ENCODE measurements at places on chromosomes 7 and 10.
A peak's percentile ranks its signal among the peaks of the same experiment; 100 is the strongest.

DNA sequence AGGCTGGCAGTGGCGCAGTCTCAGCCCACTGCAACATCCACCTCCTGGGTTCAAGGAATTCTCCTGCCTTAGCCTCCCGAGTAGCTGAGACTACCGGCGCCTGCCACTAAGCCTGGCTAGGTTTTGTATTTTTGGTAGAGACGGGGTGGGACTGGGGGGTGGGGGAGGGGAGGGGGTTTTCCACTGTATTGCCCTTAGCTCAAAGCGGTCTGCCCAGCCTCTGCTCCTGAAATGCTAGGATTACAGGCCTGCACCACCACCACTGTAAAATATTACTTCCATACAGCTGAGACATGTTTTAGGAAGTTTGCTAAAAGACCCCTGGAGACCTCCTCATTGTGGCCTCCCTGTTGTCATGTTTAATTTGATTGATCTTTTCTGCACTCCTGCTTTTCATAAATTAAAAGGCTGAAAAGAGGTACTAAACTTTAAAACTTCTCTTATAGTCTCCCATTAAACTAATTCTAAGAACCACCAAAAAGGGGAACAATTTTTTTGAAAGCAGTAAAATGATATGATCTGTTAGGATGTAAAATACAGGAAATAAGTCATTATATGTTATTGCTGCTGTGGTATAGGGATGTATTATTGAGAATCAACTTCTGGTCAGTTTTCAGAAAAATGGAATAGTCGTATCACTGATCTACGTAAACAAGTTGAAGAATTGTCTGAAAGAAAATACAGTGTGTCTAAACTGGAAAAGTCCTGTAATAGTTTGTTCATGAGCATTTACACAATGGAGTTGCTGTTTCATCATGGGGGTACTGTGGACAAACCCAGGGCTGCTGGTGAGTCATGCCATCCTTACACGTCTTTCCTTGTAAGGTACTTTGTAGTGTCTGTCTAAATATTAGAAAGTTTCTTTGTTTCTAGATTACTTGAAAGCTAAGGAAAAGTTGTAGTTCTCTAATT, 72.9 kb upstream of the TMEM248 start:
- DNase-seq = peak; percentile 48

DNA sequence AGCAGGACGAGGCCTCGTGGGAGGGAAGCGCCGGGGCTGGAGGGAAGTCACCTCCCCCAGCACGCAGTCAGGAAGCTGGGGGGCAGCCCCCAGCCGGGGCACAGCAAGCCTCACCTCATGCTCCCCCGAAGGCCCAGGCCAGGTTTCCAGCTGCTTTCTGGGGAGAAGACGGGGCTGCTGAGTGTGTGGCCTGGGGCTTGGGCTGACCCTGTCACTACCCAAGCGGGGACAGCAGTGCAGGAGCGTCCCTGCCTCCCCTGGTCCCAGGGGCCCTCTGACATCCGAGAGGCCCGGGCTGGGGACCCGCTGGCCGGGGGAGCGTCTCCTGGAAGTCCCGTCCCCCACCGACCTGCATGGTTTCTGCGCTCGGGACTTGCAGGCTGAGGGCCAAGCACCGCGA, 19.7 kb upstream of the NKX6-2 start:
- no peak for DNase-seq

DNA sequence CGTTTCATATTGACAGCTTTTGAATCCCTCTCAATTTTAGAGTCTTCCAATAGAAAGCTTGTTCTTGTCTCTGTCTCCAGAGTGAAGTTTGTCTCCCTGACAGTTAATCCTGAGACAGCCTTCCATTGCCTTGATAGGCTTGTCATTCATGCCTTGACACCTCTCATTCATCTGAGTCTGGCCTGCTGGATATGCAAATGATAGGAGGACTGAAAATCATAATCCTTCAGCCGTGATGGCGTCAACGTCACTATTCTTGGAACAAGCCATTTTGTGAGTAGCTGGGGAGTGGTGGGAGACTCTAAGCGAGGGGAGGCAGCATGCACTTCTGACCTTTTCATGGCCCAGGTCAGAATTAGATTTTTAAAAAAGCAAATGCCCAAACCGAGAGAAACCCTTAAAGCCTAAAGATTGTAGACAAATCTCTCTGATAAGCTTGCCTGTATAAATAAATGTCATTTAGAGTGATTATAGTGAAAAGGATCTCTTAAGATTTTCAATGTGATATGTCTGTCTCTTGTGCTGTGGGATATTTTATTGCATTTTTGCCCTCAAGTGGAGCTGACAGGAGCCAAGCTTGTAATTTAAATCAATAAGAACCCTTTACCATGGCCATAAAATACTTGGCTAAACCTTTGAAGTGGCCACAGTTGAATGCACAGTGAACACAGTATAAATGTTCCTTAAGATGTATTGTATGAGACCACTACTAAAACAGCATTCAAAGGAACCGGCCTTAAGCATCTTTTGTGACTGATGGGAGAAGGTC, 148.8 kb downstream of the SNX10 start:
- peak; percentile 11 for DNase-seq

DNA sequence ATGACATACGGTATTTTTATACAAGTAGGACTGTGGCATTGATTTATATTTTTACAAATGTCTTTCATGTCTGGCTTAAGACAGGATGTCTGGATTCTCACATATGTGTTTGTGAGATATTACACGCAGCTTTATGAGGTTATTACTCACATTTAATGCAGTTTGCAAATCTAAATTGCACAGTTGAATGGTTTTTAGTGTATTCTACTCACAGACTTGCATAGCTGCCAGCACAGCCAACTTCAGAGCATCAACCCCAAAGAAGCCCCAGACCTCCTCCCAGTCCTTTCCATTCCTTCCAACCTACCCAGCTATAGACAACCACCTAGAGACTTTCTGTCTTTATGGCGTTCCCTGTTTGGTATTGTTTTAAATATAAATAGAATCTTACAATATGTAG, 193.8 kb upstream of the SHH start:
- no peak for DNase-seq

- DNase-seq = no peak
Measured at GRCh38 chr10:17659365-17659764, 15.4 kb downstream of the STAM start.

- no peak for DNase-seq
Measured at GRCh38 chr10:112778579-112778978, 171.5 kb upstream of the TCF7L2 start.

DNA sequence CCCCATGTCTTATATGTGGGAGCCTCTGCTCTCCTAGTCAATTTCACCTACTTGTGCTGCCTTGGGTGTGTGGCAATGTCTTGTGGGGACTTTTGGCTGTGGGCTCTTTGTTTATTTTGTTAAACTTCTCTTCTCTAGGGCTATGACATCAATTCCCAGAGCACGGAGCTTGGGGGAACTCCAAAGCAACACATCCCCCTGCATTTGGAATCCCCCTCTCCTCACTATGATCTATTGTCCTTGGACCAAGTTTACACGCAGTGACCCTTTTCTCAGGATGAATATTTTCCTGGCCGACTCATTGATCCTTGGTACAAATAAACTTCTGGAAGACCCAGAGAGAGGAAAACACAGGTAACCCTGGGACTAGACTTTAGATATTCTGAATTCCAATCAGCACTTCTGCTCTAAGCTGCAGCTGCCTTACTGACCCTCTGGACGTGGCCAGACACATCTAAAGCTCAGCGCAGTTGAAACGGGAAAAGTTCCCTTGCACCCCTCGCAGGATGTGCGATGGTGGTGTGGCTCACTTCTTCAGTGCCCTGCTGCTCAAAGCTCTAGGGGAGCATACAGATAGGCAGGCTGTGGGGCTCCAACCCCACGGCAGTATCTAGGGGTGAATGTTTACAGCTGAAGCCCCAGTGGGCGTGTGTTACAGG, 110.8 kb downstream of the TMEM178B start:
- no peak for DNase-seq

DNA sequence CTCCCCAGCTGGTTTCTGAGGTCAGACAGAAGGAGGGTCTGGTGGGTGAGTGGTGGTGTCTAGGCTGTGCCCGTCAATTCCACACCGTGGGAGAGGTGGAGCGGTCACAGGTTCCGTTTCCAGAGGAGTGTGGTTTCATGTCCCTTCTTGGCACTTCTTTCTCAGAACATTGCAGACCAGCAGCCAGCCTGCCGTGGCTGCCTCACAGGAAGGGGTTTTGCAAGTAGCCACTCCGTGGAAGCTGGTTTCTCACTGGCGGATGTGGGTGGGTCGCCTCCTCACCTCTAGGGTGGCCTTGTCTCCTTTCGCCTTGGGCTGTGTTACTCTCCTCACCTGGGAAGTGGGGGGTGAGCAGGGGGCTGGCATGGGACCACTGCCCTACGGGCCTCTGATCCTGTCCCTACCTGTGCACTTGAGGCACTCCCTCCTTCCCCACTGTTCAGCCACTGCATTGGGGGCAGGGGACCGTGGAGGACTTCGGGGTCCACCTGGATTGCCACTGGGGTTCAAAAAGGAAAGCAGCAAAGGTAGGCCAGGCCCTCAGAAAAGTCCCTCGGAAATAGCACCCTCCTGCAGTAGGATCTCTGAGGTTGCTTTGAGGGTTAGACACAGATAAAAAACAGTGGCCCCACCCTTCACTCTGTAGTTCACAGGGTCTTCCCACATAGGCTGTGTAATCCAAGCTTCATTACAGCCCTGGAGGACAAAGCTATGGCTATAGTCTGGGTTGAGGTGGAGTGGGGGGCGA, 33.9 kb downstream of the TSPAN14 start:
- DNase-seq = no peak

GRCh38 chr10:79148452-79149344, 79.9 kb downstream of the ZMIZ1 start:
- peak; percentile 52 for DNase-seq

DNA sequence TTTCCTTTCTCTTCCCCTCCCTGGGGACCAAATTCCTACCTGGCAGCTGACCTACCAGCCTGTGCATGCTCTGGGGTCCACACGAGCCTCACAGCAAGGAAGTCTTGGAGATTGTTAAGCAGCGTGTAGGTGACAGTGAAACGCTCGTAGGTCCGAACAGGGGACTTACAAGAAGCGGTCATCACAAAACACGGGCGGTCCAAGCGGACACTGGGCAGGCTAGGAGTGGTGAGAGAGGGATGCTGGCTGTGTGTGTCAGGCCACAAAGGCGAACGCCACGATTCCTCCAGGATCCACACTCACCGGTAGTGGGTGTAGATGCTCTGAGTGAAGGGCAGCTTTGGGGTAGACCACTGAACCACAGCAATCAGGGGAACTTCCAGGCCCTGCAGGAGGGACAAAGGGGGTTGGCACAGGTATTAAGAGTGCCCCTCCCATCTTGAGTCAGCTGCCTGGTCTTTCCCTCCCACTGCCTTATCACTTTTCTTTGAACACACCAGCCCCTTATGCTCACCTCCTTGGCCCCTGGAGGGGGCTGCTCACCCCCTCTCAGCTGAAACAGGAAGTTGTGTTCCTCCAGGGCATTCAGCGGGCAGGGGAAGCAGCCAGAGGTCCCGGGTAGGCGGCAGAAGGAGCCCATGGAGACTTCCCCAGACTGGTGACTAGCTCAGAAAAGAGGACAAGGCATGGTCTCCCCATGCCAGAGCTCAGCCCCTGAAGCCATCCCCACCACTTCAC, 2.0 kb downstream of the TRAPPC14 start:
- DNase-seq = no peak

DNA sequence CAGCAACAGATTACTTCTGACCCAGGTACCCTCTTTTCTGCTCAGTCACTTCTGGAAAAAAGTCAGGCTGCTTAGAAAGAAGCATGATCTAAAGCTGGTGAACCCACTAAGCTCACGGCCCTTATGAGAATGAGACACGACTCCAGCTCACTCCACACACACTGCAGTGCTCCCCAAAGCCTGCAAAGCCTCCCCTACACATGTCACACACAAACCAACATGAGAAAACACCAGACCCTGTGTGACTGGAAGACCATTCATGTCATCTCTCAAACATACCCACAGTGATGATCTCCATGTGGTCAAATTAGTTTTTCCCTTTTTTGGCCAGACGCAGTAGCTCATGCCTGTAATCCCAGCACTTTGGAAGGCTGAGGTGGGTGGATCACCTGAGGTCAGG, 391 bp downstream of the ANKRD61 start:
- no peak for DNase-seq

- peak; percentile 75 for DNase-seq
Measured at GRCh38 chr7:6232534-6232933, 39.9 kb downstream of the CYTH3 start.

DNA sequence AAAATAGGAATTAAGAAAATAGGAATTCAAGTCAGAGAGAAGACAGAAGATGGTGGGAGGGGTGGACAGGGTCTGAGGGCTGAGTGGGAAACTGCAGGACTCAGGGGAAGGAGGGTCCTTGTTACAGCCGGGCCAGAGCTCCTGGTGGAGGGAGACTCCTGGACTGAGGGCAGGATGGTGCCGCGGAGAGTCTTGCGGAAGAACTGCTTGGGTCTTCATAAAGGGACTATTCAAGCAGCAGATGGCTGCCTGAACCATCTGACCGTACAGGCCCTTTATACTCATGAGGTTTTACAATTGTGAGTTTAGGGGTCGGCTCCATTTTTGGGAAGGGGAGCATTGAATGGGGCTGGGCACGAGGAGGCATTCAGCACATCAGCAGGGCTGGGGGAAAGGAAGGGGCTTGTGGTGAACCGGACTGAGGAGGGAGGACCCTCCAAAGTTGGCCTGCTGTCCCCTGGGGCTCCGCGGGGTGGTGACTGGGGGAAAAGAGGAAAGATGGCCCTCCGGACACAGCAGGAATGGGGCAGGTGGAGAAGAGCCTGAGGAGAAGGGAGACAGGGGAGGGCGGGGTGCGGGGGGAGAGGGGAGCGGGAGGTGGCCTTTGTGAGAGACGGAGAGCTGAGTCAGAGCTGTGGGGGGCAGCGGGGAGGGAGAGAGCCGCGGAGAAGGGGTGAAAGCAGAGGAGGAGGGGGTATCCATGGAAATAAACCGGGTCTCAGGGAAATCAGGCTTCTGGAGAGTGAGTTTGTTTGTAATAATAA, 1.5 kb downstream of the FAM131B start:
- no peak for DNase-seq

- DNase-seq = no peak
Measured at GRCh38 chr7:47953822-47954221, 5.6 kb upstream of the PKD1L1 start.

GRCh38 chr7:15580604-15581351, 19.0 kb upstream of the AGMO start:
- DNase-seq = peak; percentile 18

- DNase-seq = no peak
Measured at GRCh38 chr10:106405141-106405540, 759.4 kb downstream of the SORCS1 start.

DNA sequence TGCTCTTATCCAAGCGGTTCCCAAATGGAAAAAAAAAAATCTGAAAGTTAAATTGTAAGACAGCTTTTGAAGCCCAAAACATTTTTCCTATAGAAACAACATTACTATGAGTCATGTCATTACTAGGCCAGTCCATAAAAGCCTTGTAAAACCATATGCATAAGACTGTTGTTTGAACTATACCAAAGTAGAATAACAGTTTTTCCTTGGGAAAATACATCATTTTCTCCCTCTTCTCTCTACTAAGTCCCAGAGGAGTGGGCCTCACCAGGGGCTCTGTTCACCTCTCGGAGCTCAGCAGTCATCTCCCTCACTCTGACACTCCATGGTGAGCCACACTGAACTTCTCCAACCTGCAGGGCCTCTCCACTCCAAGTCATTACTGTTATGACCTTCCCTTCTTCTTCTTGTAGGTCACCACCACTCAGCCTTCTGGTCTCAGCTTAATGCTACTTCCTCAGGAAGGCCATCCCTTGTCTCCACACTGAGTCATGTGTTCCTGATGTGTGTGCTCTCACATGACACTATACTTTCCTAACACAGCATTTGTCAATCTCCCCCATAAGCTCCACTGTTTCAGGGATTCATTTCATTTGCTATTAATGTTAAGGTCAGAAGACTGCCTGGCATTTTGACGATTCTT, 32.5 kb downstream of the ZNF438 start:
- no peak for DNase-seq

- no peak for DNase-seq
Measured at GRCh38 chr7:81846398-81846797, 76.6 kb upstream of the HGF start.

GRCh38 chr10:70222340-70222794, 10.9 kb downstream of the PPA1 start:
- no peak for DNase-seq

Measured in SW480 (cell line).